GM04504 (cell line): ENCODE measurements at places on chromosomes 5 and 9.

- no peak for DNase-seq
Observed at GRCh38 chr5:929596-929995, 36.9 kb downstream of the TRIP13 start.

DNA sequence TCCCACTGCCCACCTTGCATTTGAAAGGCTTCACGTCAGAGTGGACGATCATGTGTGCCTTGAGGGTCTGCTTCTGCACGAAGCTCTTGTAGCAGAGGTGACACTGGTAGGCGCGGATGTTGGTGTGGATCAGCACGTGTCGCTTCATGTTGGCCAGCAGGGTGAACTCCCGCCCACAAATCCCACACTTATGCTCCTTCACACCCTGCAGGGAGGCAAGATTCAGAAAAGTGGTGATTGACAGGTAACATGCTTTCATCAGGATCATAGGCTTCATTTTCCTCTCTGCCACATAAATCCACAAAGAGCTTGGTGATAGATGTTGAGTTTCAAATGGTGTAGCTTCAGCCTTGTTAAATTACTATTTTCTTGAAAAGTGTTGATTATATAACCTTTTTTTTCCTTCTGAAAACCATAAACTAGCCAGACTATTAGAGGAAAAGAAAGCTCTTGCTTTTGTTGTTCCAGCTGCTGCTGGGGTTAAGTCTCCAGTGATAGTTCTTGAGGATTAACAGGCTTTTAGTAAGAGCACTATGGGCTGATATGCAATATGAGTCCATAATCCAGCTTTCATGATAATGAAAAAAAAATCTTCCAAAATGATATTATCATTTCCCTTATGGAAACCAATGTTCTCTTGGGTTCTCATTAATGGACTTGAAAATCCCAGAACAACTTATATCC, 50.7 kb downstream of the ZNF366 start:
- DNase-seq = no peak

GRCh38 chr9:93194221-93194625, 10.3 kb downstream of the WNK2 start:
- DNase-seq = no peak

DNA sequence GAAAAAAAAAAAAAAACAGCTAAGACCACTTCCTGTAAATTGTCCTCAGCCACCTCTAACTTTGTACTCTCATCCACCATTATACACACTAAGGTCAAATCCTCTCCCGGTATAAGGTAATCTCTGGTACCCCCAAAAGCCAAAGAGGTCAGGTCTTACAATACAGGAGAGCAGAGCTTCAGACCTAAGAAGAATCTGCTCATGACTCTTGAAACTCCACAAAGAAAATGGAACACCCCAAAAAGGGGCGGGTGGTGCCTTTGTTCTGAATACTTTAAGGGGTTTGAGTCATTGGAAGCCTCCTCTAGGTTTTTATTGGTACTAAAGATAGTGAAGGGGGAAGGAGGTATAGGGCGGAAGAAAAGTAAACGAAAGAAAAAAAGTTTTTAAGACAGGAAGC, 69.8 kb downstream of the COL15A1 start:
- no peak for DNase-seq

GRCh38 chr5:68178579-68178978, 37.0 kb upstream of the PIK3R1 start:
- no peak for DNase-seq

DNA sequence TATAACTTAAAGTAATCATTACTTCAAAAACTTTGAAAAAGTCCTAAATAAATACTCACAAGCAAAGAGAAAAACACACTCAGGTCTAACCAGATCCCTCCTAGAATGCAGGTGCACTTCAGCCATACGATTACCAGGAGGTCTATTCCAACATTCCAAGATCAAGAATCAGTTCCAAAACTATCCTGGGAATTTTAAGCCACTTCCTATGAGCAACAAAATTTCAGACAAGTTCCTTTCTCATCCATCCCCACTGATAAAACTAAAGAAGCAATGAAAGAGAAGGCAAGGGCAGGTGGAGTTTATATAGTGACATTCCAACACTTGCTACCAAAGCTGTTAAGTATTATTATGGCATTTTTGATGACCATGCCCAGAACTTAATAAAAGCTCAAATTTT, 29.6 kb downstream of the MLLT3 start:
- DNase-seq = no peak

GRCh38 chr5:149749481-149750365, 19.6 kb downstream of the PPARGC1B start:
- no peak for DNase-seq

DNA sequence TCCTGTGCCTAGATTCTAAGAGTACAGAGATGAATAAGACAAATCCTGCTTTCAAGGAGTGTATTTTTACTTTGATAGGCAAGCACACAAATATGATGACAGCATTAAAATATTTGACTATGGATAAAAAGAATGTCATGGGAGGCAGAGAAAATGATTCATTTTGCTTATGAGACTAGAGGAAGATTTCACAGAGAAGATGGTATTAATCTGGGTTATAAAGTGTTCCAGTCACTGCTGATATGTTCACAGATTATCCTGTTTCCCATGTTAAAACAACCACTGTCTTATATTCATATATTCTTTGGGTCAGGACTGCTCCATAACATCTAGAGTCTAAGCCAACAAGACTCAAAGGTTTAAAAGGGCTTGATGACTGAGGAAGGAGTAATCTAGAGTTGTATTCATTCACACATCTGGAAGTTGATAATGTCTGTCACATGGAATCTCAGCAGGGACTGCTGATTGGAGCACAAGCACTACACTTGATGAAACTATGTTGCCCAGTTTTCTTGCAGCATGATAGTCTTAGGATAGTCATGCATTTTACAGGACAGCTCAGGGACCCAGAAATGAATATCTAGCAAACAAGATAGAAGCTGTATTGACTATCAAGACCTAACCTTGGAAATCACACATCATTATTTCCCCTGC, 79.3 kb downstream of the STARD4 start:
- no peak for DNase-seq

DNA sequence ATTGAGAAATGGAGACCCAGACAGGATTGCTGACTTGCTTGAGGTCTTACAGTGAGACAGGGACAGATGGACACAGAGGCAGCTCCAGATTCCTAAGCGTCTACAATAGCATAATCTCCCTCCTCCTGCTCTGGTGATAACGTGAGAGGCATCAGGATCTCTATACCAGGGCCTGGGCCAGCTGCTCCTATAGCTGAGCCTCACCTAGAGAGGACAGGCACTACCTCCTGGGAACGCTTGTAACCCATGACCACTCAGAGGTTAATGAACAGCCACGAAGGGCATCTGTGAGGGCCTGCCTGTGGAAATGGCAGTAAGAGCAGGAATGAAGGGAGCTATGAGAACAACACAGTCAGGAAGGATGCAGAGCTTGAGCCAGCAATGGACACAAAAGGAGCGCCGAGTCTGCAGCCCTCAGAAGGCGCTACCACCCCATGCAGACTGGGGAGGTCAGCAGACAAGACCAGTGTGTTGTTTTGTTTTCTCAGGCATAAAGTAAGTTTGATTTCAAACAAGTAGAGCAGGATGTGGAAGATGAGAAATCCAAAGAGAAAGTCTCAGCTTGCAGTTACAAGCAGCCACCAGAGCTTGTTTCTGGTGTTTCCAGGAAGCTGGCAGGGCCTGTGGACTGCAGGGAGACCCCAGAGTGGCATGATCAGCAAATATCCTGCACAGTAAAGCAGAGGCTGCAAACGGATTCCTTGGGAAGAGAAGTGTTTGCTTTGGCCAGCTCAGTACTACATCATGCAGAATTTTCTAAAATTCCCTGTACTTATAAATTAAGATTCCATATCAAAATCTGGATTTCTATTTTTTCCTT, 17.4 kb downstream of the ANKS6 start:
- no peak for DNase-seq

DNA sequence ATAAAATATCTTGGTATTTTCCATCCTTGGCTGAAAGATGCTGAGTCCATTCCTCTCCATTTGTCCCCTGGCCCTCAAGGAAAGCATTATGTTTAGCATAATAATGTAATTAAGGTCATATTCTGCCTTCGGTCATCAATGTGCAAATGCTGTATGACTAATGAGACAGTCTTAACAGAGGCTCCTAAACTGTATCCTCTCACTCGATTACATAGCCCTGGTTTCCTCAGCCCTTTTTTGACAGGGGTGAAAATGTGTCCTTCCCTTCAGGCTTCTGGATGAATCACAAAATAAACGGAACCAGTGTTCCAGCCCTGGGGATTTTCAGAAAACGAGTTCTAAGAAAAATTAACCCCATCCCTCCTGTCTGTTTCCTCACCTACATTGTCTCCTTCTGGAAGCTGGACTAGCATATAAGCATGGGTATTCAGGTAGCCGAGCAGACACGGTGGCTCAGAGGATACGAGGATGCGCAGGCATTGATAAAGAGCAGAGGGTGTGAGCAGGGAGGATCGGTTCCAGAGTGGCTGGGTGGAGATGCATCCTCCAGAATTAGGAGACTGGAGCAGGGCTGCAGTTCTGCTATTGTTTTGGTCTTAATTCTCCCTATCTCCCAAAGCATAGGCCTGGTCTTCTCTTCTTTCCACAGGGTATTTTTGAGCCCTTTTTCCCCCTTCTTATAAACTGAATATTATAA, 742.9 kb downstream of the TLR4 start:
- DNase-seq = no peak

DNA sequence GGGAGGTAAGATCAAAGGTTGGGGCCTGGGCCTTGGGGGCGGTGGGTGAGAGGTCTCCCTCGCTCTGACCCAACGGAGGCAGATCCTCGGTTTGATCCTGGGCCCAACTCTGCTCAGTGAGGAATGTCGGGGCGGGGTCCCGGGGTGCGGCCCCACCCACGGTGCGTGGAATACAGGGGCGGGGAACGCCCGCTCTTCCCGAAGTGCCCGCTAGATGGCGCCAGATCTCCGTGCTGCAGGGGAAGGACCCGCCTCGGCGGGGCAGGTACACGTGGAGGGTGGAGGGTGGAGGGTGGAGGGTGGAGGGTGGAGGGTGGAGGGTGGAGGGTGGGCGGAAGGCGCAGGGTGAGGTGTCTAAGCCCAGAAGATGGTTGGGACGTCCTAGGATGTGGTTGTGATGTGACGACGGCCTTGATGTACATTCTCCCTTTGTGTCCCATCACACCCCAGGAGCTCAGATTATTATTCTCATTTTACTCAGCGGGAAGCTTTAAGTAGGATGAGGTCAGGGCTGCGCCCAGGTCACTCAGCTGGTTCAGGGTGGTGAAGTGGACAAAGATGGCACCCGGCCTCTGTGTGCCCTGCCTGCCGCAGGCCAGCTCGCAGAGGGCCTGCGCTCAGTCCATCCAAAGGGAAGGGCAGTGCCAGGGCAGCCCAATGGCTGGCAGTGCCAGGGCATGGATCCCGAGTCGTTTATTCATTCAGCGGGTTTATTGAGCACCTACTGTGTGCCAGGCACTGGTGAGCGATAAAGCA, 9.4 kb upstream of the RPS14 start:
- DNase-seq = peak; percentile 29

GRCh38 chr5:68229416-68229815, 13.9 kb downstream of the PIK3R1 start:
- no peak for DNase-seq

DNA sequence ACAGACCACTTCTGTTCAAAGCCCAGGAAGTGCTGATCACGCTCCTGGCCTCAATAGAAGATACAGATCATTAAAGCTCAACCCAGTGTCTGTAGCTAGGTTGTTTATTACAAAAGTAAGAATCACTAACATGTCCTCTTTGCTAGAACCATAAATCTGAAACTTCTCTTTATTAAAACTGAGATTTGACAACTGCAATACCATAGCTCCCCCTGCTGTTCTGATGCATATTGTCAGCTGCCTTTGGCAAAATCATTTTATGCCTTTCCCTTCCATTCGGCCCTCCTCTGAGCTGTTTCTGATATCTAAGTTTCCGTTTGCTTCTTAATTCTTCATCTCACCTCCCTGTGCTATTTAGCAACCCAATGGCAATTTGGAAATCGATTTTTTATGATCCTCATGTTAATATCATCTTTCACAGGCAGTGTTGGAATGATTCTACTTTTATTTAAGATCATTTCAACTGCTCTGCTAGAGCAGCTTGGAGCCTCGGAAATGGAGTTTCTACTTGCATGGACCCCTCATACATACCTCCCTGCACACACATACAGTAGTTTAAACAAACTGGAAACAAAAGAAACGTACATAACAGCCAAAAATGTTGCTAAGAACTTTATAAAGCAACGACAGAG, 998.8 kb downstream of the MAT2B start:
- peak; percentile 10 for DNase-seq
